ENCODE measurements at places on chromosomes 3 and 15.

DNA sequence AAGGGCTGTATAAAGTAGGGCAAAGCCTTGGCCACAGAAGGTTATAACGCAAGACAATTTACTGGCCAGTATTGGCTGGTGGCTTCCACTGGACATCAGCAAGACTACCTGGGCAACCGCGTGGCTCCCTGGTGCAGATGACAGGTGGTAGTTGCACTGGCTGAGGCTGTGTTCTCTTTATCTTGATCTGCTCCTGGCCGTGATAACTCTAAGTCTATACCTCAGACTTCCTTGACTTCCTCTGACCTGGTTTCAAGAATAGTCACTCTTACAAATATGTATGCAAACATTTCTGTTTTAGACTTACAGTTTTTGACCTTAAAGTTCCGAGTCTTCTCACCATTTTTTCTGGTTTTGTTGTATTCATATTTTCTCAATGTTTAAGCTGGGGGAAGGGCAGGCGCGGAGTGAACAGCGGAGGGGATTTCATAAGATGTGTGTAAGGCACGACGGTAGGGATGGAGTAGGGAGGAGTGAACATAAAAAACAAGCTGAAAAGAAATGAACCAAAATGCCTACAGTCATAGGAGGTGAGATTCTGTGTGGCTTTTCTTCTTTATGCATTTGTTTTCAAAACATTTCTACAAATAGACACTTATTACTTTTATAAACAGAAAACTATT, 15.2 kb upstream of the TMEM212 start:
- H3K27ac ChIP-seq = no peak overlapping the region
- no peaks in the 10 kb centered on the region for H3K36me3 ChIP-seq
- H3K4me1 ChIP-seq = no peaks in the 10 kb centered on the region
- H3K27me3 ChIP-seq = no peaks in the 10 kb centered on the region

GRCh38 chr3:153113541-153113940, 48.5 kb upstream of the RAP2B start:
- no peak overlapping the region for H3K4me3 ChIP-seq
- no peak overlapping the region for H3K27ac ChIP-seq
- H3K36me3 ChIP-seq = no peaks in the 10 kb centered on the region
- H3K27me3 ChIP-seq = no peaks in the 10 kb centered on the region

GRCh38 chr3:37534940-37535339, 326.7 kb upstream of the CTDSPL start:
- H3K4me3 ChIP-seq = no peak overlapping the region
- H3K36me3 ChIP-seq = no peaks in the 10 kb centered on the region
- no peaks in the 10 kb centered on the region for H3K4me1 ChIP-seq
- DNase-seq = no peak
- no peak overlapping the region for H3K27ac ChIP-seq

DNA sequence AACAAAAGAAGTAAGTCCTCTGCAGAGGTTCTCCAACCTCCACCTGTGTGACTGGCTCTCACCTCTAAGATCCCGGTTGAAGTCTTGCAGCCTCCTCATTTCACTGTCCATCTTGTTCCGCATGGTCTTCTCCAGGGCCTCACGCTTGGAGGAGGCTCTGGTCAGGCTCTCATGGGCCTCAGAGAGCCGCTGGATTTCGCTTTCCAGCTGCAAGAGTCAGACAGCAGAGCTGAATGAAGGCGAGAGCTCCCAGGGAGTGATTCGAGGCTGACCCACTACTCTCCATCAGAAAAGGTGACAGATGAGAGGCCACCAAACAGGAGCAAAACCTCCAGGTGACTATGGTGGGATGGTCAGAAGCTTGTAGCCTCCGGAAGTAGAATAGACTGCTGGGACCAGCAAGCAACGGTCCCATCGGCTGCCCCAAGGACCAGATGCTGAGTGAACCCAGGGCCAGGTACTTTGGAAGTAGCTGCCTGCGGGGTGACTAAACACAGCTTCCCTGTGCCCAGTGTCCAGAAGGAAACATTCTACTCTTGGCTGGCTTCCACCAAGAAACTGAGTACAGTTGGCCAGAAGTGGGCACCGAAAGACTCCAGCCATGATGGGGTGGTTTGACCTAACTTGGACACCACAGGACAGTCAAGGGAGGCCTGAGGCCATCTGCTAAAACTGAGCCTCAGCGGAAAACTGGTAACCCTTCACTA, 7.9 kb downstream of the AMOTL2 start:
- H3K4me3 ChIP-seq = no peak overlapping the region
- no peak for DNase-seq
- H3K4me1 ChIP-seq = peaks cover 17% of the 10 kb centered on the region
- no peak overlapping the region for H3K27ac ChIP-seq

GRCh38 chr15:57215881-57216280, 160.4 kb upstream of the CGNL1 start:
- H3K36me3 ChIP-seq = no peaks in the 10 kb centered on the region
- H3K27me3 ChIP-seq = no peaks in the 10 kb centered on the region
- no peak for DNase-seq
- H3K4me3 ChIP-seq = no peak overlapping the region
- H3K27ac ChIP-seq = no peak overlapping the region

DNA sequence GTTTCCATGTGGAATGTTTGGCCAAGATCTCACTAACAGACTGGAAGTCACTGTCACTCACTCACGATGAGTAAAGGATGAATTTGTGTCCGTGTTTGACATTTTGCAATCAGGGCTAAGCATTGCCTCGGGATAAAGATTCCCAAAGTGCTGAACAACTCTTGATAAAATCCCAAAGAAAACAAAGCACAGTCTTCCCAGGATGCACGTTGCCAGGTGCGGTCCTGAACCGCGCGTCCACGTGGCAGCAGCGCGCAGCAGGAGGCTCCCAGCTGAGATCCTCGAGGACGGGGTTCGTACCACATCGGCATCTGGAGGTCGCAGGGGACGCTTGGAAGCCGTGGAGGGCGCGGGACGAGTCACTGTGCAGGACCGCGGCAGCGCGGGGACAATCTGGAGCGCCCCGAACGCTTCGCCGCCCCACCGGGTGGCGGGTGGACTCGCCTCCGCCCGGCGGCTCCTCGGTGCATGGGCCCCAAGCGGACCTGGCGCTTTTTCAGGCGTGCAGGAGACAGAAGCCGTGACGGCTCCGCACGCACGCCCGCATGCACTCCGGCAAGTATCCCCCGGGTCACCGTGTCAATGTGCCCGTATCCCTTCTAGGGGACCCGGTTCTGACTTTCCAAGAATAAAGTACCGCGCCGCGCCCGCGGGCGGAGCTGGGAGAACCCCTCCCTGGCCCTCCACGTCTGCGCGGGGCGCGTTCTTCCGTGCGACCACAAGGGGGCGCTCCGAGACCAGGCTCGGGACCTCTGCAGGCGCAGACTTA, 17.7 kb downstream of the CPN2 start:
- H3K27me3 ChIP-seq = peaks cover 15% of the 10 kb centered on the region
- peak overlapping the region; percentile 63 for H3K4me3 ChIP-seq
- no peaks in the 10 kb centered on the region for H3K36me3 ChIP-seq
- peak; percentile 91 for DNase-seq
- 0 out of 2 replicates have a peak, but pooled peaks cover 5% of the 10 kb centered on the region for H3K4me1 ChIP-seq

Data from MM.1S (cell line).